Thoracic aorta endothelial cell (primary cell): ENCODE measurements at places on chromosomes 1 and 21. TPM values are rescaled to one million over a fixed set of nuclear protein-coding genes. Genes with fewer than 3 reads are reported as not detected.

The CELA3B gene
- total RNA-seq = 0.40 TPM in 1 of 2 replicates, not detected in the other

The KCNQ4 gene
- 0.07 and 0.13 TPM in 2 replicates for total RNA-seq

The REN gene
- total RNA-seq = 0.07 TPM in 1 of 2 replicates, not detected in the other

The HSF2BP gene
- total RNA-seq = 1.1 and 1.3 TPM in 2 replicates

The PHC2 gene
- 65.8 and 75.1 TPM in 2 replicates for total RNA-seq

The SERPINC1 gene
- total RNA-seq = not detected in 2 replicates

The IRF6 gene
- total RNA-seq = 14.1 and 20.8 TPM in 2 replicates

The FAM177B gene
- not detected in 2 replicates for total RNA-seq

The NBPF20 gene
- total RNA-seq = 2.5 and 3.7 TPM in 2 replicates

The WDTC1 gene
- 18.1 and 22.7 TPM in 2 replicates for total RNA-seq

The TIE1 gene
- total RNA-seq = 436 and 472 TPM in 2 replicates

The FYB2 gene
- not detected in 2 replicates for total RNA-seq

The OR10K2 gene
- not detected in 2 replicates for total RNA-seq

The BMP8A gene
- 0.14 TPM in 1 of 2 replicates, not detected in the other for total RNA-seq

The KIF26B gene
- under 0.01 and 0.14 TPM in 2 replicates for total RNA-seq

The LCE3E gene
- total RNA-seq = not detected in 2 replicates

The KDF1 gene
- not detected in 2 replicates for total RNA-seq

The GJB3 gene
- total RNA-seq = not detected in 2 replicates

The SPRR3 gene
- total RNA-seq = not detected in 2 replicates

The CXADR gene
- total RNA-seq = 13.8 and 17.7 TPM in 2 replicates

The TRIM17 gene
- total RNA-seq = not detected in 2 replicates

The MTARC2 gene
- total RNA-seq = 8.1 and 14.1 TPM in 2 replicates

The EPHB2 gene
- 28.7 and 59.0 TPM in 2 replicates for total RNA-seq

The CNR2 gene
- total RNA-seq = not detected in 2 replicates

The NES gene
- total RNA-seq = 240 and 287 TPM in 2 replicates

The AKT3 gene
- 87.8 and 92.4 TPM in 2 replicates for total RNA-seq

The ST6GALNAC5 gene
- total RNA-seq = not detected in 2 replicates

The TPTE gene
- not detected in 2 replicates for total RNA-seq

The KRTAP15-1 gene
- not detected in 2 replicates for total RNA-seq

The SH2D1B gene
- 0.07 TPM in 1 of 2 replicates, not detected in the other for total RNA-seq

The URB1 gene
- total RNA-seq = 30.3 and 30.7 TPM in 2 replicates

The MKNK1 gene
- 27.2 and 30.3 TPM in 2 replicates for total RNA-seq

The RIPPLY3 gene
- total RNA-seq = not detected in 2 replicates

The FCER1A gene
- not detected in 2 replicates for total RNA-seq

The C1orf116 gene
- total RNA-seq = not detected in 2 replicates

The FALEC gene
- not detected in 2 replicates for total RNA-seq

The TENT5C gene
- total RNA-seq = 0.13 and 0.14 TPM in 2 replicates

The EDN2 gene
- not detected in 2 replicates for total RNA-seq

The SELL gene
- total RNA-seq = 1.9 and 3.6 TPM in 2 replicates

The LCE2C gene
- total RNA-seq = not detected in 2 replicates

The HEYL gene
- total RNA-seq = not detected in 2 replicates

The MFAP2 gene
- total RNA-seq = 13.6 and 14.6 TPM in 2 replicates

The THEMIS2 gene
- total RNA-seq = 2.7 and 5.3 TPM in 2 replicates

The MOV10 gene
- total RNA-seq = 42.2 and 54.1 TPM in 2 replicates

The ATP6V1G3 gene
- total RNA-seq = not detected in 2 replicates

The PRMT6 gene
- total RNA-seq = 26.9 and 27.9 TPM in 2 replicates

The MACF1 gene
- 866 and 1,006 TPM in 2 replicates for total RNA-seq
